ENCODE measurements at places on chromosomes 5 and 9. TPM values are rescaled to one million over a fixed set of nuclear protein-coding genes. Genes with fewer than 3 reads are reported as not detected.

Gene TAF1L
- 0.43 TPM for total RNA-seq

Gene AGXT2
- not detected for total RNA-seq

Gene ATOSB
- total RNA-seq: 25.4 TPM

Gene PIK3R1
- 35.0 TPM for total RNA-seq

GRCh38 chr5:17808566-17808965, 174.3 kb downstream of the TAF11L14 start:
- ATAC-seq: peak; percentile 87

- no peak for ATAC-seq
These were observed 72.5 kb downstream of the LHX2 start for GRCh38 chr9:124084087-124084486.

DNA sequence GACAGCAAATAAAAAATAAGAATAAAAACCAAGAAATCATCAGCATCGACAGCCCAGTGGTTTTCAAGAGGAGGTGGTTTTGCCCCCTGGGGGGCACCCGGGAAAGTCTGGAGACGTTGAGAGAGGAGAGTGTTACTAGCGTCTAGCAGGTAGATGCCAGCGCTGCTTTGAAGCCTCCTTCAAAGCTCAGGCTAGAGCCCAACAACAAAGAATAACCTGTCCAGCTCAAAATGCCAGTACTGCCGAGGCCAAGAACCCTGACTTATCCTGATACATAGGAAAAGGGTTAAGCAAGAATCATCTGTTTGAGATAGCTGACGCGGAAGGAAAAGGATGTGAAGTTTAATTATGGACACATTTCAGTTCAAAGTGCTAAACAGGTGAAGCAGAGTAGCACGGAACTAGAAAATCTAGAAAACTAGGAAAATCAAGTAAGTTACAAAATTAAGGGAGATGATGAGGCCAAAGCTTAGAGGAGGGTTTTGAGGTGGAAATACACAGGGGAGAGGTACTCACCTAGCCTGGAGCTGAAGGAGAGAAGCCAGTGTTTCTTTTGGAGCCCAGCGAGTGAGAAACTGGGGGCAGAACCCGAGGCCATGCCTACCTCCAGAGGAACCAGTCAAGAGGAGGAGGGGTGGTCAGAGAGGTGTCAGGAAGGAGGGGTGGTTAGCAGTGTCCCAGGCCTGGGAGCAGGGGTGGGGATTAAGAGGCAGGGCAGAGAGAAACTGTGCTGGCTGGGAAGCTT, 121.0 kb upstream of the RETREG1 start:
- peak; percentile 14 for ATAC-seq

DNA sequence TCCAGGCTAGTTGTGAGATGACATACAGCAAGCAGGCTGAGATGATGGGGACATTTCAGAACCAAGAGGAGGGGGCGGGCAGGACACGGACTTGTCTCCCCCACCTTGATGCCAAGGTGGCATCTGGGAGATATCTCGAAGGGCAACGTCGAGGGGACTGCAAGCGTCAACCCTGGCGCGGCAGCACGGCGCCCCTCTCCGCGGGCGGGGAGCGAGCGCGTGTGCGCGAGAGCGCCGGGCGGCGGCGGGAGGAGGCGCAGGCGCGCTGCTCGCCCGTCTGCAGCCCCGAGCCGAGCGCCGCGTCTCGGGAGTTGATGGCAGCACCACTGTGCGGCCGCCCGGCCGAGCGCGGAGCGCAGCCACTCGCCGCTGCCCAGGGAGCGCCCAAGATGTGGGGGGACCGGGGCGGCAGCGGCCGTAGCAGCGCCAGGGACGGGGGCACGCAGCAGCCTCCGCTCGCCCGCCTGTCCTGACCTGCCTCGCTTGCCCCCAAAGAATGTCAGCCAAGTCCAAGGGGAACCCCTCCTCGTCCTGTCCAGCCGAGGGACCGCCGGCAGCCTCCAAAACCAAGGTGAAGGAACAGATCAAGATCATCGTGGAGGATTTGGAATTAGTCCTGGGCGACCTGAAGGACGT, at the start of gene PRR16:
PRR16 (plus strand) TSS at position 310 of the 636 bp plus-strand sequence.
- peak; percentile 87 for ATAC-seq

GRCh38 chr5:74684900-74685851, at the start of gene HEXB:
TSS of gene HEXB (plus strand) at chr5:74685233. CDS start at chr5:74685261, 28 bp downstream.
- ATAC-seq: peak; percentile 95

DNA sequence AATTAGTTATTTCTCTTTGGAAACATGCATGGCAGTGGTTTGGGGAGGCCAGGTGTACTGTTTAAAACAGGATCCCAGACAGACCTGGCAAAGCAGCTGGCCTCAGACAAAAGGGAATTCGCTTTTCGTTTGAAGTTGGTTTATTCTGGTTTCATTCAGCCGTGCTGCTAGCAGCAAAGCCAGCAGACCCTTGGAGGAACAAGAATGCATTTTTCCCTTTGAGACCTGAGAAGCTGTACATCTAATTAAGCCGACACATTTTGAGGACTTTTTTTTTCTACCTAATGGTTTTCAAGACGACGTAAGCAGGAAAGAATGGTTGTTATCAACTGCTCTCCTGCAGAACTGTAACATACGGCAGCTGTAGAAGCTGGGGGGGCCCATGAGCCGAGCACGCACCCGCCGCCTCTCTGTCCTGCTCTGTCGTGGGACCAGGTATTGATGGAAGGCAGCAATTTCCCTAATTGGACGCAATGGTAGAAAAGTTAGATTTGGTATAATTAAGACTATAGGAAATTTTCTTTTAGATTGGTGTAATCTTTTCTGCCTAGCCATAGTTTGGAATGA, 13.6 kb downstream of the PLEKHG4B start:
- ATAC-seq: no peak

DNA sequence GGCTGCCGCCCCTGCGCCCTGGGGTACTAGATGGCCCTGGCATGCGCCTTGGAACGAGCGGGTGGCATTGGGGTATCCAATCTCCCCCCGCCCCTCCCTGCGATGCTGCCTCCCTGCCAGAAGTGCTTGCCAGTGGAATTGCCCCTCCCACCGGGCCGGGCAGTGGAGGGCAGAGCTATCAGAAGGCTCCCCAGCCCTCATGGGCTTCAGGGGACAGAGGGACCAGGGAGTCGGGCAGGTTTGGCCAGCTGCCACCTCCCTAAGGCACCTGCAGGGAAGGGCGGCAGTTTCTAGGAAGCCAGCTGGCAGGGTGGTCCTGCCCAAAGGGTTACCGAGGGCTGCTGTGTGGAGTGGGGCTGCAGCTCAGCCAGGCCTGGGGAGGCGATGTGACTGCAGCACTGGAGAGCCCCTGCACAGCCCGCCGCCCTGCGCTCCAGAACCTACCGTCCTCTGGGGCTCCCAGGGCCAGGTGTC, 52.8 kb upstream of the EGFL7 start:
- ATAC-seq: no peak

DNA sequence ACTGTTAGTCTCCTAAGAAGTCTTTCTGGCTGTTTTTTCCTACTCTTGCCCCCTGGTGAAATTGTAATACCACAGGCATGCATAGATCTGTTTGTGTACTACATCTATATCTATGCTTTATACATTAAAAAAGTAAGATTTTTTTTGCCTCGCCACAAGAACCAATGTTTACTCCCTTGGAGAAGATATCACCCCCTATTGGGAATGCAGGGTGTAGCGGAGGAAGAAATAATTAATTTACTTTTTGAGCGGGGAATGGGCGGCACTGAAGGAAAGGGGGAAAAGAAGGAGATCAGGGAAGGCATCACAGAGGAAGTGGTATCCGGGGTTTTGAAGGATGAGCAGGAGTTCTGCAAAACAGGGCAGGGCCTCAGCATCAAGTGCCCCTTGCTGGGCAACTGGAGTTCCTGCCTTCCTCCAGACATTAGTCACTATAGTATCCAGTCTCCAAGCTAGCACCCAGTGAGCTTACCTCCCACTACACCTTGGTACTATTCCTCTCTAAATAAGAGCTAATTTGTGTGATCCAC, 134.9 kb downstream of the GABBR2 start:
- ATAC-seq: no peak

DNA sequence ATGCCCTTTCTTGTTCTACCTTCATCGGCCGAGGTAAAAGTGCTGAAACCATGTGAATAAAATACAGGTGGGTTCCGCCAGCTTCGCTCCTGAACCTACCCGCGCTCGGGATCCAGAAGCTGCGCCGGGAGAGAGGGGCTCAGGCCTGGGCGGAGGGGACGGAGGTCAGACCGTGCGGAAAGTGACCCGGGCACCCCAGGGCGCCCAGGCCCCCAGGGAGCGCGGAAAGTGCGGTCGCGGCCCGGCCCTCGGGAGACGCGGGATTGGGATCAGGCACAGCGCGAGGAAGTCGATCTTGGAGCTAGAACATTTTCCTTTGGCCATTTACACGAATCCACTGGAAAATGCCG, 329 bp downstream of the SYK start:
- no peak for ATAC-seq

- no peak for ATAC-seq
These were observed 74.7 kb downstream of the LNPEP start for GRCh38 chr5:97010606-97011005.

- no peak for ATAC-seq
These were observed 270.1 kb downstream of the DNAH5 start for GRCh38 chr5:13674391-13674790.

DNA sequence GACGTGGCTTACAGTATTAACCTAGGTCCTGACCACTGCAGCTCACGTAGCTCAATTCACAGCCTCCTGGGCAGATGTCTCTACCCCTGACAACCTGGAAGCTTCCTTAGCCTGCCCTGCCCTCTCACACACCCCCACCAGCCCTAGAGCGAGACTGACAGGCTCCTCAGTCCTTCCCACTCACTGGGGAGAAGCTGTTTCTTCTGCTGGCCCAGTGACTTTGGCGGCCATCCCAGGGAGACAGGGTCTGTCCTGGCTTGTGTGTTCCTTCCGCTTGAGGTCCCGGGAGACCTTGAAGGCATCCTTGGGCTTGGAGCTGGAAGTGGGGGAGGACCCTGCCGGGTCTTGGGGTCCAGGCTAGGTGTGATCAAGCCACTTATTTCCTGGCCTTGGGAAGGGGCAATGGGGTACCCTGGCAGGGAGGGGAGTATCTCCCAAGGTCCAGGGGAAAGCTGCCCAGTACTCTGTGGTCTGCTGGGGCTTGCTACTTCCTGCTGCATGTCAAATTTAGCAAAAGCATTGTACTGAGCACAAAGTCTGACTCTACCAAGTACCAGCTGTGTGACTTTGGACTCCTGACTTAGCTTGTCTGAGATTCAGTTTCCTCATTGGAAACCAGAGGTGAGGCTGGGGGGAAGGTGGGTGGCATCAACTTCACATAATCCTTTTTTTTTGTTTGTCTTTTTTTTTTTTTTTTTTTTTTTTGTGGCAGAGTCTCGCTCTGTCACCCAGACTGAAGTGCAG, 1.9 kb downstream of the MIGA2 start:
- no peak for ATAC-seq

GRCh38 chr5:38258319-38259061, at the start of gene EGFLAM:
TSS of gene EGFLAM (plus strand) at chr5:38258559. CDS start at chr5:38258755, 196 bp downstream.
- peak; percentile 94 for ATAC-seq

GRCh38 chr5:133354323-133355185, 257.8 kb downstream of the FSTL4 start:
- no peak for ATAC-seq

Data from motor neuron (in vitro differentiated cells).